Breast epithelium (tissue), 4 donors: ENCODE measurements at places on chromosomes 3 and 15. TPM values are rescaled to one million over a fixed set of nuclear protein-coding genes. Genes with fewer than 3 reads are reported as not detected.

DUOXA1 gene
- 1.0 TPM for total RNA-seq

DNA sequence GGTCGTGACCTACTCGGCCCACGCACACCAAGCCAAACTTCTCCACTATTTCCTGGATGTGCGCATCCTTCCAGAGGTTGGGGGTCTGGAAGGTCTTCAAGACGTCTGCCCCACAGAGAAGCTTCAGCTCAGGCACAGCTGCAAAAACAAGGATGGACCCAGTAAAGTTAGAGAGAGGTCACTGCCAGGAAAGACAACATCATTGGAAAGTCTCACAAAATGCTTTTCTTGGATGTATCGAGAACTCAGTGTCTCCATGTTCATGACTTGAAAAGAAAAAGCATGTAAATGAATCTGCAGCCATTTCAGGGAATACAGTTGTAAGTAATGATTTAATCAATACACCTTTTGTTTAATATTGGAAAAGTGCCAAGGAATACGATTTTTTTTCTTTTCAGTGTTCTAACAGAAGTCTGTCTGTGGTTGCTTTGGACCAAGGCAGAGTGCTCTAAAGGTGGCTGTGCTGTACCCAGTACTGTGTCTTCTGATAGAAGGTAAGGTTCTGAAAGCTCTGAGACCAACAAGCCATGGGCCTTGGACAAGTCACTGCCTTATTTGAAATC lies 21.8 kb upstream of the RBP1 start:
- DNase-seq, result no peak

DNA sequence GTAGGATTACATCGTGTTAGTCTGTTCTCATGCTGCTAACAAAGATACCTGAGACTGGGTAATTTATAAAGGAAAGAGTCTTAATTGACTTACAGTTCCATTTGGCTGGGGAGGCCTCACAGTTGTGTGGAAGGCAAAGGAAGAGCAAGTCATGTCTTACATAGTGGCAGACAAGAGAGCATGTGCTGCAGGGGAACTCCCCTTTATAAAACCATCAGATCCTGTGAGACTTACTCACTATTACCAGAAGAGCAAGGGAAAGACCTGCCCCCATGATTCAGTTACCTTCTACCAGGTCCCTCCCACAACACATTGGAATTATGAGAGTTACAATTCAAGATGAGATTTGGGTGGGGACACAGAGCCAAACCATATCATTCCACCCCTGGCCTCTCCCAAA lies 3.4 kb downstream of the SLC25A26 start:
- no peak for DNase-seq

GRCh38 chr15:92833106-92833433 lies 67.1 kb upstream of the CHD2 start:
- no peak for DNase-seq

BCHE gene
- total RNA-seq, result 2.6 TPM
